Astrocyte of the cerebellum (primary cell): ENCODE measurements at places on chromosomes 1 and 21.

DNA sequence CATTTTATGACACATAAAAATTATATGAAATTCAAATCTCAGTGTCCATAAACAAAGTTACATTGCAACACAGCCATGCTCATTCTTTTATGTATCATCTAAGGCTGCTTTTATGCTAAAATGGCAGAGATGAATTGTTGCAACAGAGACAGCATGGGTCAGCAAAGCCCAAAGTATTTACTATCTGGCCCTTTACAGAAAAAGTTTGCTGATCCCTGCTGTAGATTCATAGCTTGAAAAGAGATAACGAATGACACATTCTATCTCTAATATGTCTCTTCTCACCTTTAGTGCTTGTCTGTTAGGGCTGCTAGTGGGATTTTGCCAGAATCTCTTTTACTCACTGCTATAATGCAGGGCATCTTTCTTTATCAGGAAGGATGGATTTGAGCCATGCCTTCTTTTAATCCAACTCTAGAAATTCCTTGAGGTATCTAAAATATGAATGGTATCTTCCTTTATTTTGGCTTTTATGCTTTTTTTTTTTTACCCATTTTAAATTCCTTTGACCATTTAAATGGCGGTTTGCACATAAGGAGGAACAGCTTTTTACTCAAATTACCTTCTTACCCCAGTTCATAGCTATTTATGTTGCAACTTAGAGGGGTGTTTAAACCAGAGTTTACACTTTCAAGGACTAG is 598.2 kb downstream of the PLPP3 start:
- DNase-seq: no peak

- no peak for DNase-seq
Measured at GRCh38 chr21:29677326-29677725, 262.5 kb downstream of the GRIK1 start.

GRCh38 chr1:46512135-46512791 is 22.6 kb downstream of the DMBX1 start:
- no peak for DNase-seq

- DNase-seq: peak; percentile 95
Measured at GRCh38 chr1:82464362-82465001, 663.7 kb downstream of the ADGRL2 start.

DNA sequence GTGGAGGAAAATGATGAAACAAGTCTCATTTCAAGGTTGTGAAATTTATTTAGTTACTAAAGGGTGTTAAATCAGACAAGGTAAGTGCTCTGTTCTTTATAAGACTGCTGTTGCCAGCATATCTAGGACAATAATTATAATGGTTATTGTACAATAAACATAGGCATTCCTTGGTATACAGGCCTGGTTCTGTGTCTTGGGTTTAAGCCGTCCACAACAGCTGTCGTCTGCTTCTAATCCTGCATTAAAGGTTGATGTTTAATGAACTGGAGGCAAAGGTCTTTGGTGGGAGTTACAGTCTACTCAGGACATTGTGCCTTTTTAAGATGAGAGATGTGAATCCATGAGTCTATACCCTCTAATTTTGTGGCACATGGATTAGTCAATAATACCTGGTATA is 23.4 kb upstream of the FMO4 start:
- no peak for DNase-seq

GRCh38 chr1:17826165-17826488 is 71.0 kb downstream of the ACTL8 start:
- DNase-seq: no peak

DNA sequence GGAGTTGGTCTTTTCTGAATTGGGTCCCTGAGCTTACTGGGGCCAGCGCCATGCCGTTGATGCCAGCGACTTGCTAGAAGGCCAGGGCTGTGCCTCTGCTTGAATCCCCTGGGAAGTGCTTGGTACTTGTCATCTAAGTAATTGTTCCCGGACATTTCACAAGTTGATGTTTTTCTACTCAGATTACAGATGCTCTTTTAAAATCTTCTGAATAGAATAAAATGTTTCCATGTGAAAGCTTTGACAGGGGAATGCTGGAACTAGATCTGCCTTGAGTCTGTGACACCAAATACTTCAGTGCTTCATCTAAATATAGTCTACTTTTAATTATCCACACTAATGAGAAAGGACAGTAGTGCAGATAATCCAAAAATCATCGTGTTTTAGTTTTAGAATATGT is 38.3 kb downstream of the PTGFRN start:
- no peak for DNase-seq

DNA sequence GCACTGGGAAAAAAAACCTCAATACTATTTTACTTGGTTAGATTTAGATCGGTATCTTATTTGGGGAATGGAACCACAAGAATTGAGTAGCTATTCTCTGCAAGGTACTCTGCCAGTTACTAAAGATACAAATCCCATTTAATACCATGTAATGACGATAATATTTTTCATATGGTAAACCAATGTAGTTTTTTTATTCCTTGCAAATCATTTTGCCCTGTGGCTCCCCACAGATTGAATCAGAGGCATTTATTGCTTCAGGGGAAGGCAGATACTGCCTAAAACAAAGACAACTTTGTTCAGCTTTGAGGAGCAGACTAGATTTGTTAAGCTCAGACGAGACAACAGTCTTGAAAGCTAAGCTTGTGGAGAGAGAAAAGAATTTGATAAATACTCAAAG is 226.7 kb upstream of the RUNX1 start:
- no peak for DNase-seq

DNA sequence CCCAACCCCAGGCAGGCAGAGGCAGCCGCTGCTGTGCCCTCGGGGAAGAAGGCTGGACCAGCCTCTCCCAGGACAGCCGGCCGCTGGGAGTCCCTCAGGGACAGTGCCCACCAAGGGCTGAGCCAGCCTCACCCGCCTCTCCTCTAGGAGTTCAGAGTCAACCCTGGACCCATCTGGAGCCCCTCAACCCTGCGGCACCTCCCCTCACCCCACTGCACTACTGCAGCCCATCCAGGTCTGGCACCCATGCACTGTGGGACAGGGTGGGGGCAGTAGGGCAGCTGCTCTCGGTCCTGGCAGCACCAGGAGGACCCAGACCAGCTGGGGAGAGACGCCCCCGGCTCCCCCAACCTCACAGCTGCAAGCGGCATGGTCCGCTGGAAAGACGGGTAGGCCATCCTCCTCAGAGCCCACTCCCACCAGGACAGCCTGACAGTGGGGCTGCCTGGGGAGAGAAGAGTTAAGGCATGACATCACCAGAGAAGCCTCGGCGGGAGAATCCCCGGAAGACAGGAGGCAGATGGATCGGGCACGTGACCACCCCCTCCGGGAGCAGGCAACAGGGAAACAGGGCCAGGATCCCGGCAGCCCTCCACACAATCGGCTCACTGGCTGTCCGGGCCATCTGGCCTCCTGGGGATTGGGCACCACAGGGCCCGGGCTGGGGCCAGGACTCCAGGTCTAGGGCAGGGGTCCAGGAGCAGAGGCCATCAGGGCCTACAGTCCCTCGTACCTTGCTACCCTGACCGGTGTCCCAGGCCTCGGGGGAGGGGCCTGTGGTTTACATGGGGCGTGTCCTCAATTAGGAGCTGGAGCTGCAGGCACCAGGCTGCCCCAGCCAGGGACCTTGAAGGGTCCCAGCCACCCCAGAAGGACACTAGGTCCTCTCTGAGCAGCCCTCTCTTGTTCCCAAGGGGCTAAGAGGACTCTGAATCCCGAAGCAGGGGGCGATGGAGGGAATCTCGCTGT is 3.1 kb downstream of the ACAP3 start:
- DNase-seq: peak; percentile 15

DNA sequence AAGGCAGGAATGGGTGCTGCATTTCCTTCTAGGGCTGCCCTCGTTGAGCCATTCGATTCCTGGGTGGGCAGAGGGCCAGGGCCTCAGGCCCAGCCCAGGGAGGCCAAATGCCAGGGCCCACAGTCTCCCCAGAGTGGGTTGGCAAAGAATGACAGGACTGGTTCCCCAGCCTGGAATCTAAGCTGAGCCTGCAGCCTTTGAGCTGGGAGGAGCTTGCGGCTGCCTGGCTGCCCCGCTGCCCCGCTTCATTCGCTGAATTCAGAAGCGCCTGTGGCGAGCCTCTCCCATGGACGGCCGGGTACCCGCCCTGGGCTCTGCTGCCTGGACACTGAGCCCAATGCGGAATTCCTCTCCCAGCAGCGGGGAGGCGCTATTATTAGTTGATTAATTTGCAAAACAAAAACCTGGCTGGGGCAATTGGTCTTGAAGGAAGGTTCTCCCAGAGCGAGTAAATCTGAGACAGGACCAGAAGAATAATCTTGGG is 32.3 kb upstream of the TARDBP start:
- peak; percentile 41 for DNase-seq

GRCh38 chr1:205858141-205858961 is 8.4 kb upstream of the PM20D1 start:
- no peak for DNase-seq

DNA sequence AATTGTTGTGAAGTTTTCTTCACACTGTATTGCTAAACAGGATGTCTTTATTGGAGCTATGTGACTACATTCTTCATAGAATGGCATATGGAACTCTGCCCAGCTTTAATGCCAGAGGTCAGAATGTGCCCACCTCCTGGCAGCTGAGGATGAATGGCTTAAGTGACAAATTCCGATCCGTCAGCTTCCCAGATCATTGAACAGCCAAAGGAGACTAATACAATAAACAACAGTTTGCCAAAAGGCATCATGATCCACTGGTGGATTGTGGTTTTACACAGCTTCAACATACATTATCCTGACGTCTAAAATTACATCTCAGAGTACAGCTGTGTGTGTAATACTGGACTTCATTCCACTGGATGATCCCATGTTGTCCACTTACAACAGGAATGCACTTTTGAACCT is 68.7 kb upstream of the C1orf105 start:
- no peak for DNase-seq

- DNase-seq: no peak
Measured at GRCh38 chr1:26938659-26939025, 17.1 kb downstream of the NUDC start.

GRCh38 chr1:92886886-92887419 is 55.1 kb downstream of the RPL5 start:
- no peak for DNase-seq

- no peak for DNase-seq
Measured at GRCh38 chr1:154758346-154758745, 111.7 kb downstream of the KCNN3 start.

GRCh38 chr1:26960625-26960966 is 328 bp upstream of the KDF1 start:
- DNase-seq: no peak

- no peak for DNase-seq
Measured at GRCh38 chr1:27099135-27099586, 55.8 kb downstream of the SLC9A1 start.

GRCh38 chr1:109641861-109642260 is 14.0 kb upstream of the GSTM4 start:
- no peak for DNase-seq

- no peak for DNase-seq
Measured at GRCh38 chr1:1243807-1244191, 2.7 kb downstream of the C1QTNF12 start.

- DNase-seq: peak; percentile 1
Measured at GRCh38 chr1:186304982-186305949, 69.8 kb downstream of the TPR start.

- no peak for DNase-seq
Measured at GRCh38 chr1:181081395-181081794, 7.1 kb upstream of the IER5 start.

- no peak for DNase-seq
Measured at GRCh38 chr1:179709841-179710329, 33.2 kb upstream of the FAM163A start.

DNA sequence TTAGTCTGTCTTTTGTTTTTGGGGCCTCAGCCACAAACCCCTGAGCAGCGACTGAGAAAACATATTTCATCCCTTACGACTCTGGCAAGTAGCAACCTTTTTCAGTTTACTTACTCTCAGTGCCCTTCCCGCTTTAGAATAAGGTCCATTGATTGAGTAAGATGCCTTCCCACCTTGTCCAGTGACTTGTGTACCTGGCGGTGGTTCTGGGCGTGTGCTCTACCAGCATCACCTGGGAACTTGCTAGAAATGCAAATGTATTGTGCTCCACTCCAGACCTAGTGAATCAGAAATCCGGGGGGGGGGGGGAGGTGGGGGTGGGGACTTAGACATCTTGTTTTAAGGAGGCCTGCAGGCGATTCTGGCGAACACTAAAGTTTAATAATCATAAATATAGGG is 72.1 kb downstream of the S1PR1 start:
- DNase-seq: no peak

DNA sequence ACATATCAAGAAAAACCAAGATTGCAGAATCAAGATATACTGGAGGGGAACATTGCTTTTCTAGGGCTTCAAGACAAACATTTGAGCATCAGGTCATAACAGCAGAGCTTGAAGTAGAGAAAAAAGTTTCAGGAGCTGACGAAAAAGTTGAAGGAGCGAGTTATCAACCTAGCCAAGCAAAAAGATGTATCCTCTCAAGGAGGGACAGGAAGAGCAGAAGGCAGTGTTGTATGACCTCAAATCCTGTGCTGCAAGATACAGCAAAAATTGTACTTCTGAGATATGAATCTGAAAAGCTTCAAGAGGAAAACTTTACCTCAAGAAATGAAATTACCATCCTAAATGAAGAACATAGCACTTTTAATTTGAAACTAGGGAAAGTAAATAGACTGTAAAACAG is 153.1 kb downstream of the AK5 start:
- DNase-seq: no peak

GRCh38 chr1:113042285-113043143 is 30.5 kb upstream of the LRIG2 start:
- peak; percentile 81 for DNase-seq

- DNase-seq: no peak
Measured at GRCh38 chr1:86460998-86461397, 7.7 kb upstream of the CLCA1 start.

- DNase-seq: no peak
Measured at GRCh38 chr1:37137601-37138000, 103.3 kb upstream of the GRIK3 start.

DNA sequence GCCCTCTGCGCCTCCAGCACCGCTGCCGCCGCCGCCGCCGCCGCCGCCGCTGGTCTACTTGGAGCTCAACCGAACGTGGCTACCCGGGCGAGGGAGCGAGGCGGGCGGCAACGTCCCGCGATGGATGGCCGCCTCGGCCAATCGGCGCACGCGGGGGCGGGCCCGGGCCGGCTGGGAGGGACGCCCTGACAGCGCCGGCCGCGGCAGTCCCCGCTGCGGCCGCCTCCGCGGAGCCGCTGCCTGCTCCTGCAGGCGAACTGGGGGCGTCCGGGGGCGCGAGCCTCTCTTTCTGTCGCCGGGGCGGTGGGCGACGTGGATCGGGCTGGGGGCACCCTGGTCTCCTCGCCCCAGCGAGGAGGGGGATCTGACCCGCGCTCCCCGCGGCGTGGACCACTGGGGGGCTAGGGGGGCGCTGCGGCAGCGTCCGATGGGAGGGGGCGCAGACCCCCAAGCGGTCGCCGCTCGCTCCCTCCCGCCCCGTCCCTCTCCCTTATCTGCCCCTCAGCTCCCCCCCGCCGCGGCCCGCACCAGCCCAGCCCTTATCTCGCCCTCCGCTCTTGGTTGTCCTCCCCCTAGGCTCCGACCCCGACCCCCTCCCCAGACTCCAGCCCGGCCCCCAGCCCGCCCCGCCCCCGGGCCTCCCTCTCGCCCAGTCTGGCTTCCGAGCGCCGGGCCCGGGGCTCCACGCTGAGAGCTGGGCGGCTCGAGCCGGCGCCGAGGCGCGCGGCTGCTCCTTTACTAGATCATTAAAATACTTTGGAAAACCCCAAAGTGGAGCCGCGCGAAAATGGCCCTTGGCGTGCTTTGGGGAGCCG is at the start of gene SSBP3:
Gene SSBP3, minus strand, starts transcription at position 56 of the 815 bp plus-strand sequence.
- DNase-seq: peak; percentile 84

GRCh38 chr1:203056516-203056915 is 29.3 kb downstream of the MYOG start:
- DNase-seq: no peak
